ENCODE measurements at places on chromosomes 6 and 20. TPM values are rescaled to one million over a fixed set of nuclear protein-coding genes. Genes with fewer than 3 reads are reported as not detected.

TBC1D20 gene
- total RNA-seq: 19.7 TPM

LPA gene
- 0.19 TPM for total RNA-seq

GPX5 gene
- total RNA-seq: 0.28 TPM

RWDD1 gene
- total RNA-seq: 47.4 TPM

All from motor neuron (in vitro differentiated cells).